Umbilical cord (tissue), 2 donors: ENCODE measurements at places on chromosomes 7 and 10.

- DNase-seq: no peak
Measured at GRCh38 chr10:131569851-131570715, 258.6 kb upstream of the TCERG1L start.

GRCh38 chr10:51014680-51015389 lies 59.5 kb upstream of the PRKG1 start:
- peak; percentile 59 for DNase-seq

DNA sequence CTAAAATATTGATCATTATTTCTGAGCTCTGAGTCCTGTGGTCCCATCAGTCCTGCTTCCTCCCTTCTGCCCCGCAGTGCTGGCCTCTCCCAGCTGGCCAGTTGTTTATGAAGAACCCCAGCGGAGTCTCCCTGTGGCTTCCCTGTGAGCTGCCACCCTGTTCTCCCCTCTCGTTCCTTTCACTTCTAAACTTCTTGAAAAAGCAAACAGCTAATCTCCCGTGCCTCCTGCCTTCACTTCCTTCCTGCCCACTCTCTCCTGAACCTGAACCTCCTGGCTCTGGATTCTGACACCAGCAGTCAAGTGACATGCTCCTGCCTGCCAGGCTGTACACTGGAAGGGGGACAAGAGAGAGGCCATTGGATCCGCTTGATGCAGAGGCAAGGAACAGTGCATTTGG lies 63.7 kb upstream of the ZPBP start:
- no peak for DNase-seq

DNA sequence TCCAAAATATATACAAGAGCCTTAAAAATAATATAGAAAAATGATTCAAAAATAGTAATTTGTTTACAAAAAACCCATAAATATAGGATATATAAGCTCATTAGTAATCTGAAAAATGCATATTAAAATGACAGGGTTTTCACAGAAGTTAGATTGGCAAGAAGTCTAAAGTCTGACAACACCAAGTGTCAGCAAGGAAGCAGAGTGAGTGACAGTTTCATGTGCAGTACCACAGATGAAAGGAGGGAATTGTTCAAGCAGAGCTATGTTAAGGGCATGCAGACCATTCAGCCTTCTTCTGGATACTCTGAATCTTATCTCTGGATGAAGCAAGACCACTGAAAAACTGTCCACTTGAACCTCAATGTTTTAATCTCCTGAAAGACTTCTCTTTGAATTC lies 55.9 kb downstream of the ZNF248 start:
- DNase-seq: no peak

GRCh38 chr10:5546891-5547680 lies 22.3 kb downstream of the CALML3 start:
- DNase-seq: no peak

GRCh38 chr10:50614444-50615137 lies 9.2 kb downstream of the SGMS1 start:
- DNase-seq: no peak

- DNase-seq: no peak
Measured at GRCh38 chr10:44891721-44892120, 19.4 kb upstream of the TMEM72 start.

DNA sequence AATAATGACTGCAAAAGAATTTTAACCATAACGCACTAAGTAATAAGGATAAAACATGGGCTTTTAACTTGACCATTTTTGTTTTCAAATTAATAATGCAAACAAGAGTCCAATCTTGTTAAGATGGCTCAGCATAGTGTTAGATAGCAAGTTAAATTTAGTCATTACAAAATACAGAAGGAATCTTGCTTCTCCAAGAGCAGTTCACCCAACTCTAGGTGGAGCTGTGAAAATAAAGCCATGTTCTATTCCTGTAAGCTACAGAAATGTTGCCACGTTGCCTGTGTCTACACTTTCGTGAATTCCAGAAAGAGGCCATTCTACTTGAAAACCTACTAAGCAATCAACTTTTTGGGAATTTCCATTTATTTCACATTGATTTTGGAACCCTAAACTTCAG lies 191.9 kb downstream of the SFMBT2 start:
- DNase-seq: peak; percentile 5

GRCh38 chr7:107816011-107816566 lies 13.1 kb upstream of the SLC26A3 start:
- DNase-seq: peak; percentile 52

- peak; percentile 33 for DNase-seq
Measured at GRCh38 chr10:122703483-122704448, 4.1 kb upstream of the C10orf120 start.

DNA sequence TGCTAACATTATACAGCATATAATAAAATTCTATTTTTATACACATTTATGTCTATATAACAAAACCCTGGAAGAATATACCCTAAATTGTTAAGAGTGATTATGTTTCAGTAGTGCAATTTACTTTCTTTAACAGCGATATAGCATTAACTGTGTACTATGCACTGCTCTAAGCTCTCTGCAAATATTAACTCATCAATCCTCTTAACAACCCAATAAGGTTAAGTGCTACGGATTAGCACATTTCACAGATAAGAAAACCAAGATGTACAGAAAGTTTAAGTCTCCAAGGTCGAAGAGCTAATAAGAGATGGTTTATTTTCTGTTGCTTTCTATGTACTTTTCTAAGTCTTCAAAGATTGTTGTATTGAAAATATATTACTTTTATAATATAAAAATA lies 95.8 kb downstream of the SEMA3C start:
- no peak for DNase-seq

GRCh38 chr10:33373263-33373662 lies 38.8 kb upstream of the NRP1 start:
- no peak for DNase-seq

- DNase-seq: no peak
Measured at GRCh38 chr10:108598831-108599230, 1324.5 kb downstream of the XPNPEP1 start.

DNA sequence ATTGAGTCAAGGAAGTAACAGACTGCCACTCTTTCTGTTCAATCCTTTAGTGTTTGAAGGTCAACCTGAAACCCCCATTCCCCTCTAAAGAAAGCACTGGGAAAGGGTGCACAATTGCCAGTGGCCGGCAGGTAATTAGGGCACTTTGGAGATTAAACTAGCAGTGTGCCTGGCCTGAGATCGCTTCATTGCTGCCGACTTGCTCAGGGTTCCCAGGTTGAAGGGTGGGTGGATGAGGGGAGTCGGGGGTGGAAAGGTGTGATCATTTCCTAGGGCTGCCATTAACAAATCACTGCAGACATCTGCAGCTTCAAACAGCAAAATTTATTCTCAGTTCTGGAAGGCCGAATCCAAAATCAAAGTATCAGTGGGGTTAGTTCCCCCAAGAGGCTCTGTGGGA lies 16.3 kb upstream of the BTBD16 start:
- DNase-seq: no peak

GRCh38 chr10:12633776-12634620 lies 284.7 kb downstream of the CAMK1D start:
- DNase-seq: no peak

- no peak for DNase-seq
Measured at GRCh38 chr7:1794888-1795542, 124.9 kb downstream of the ELFN1 start.

GRCh38 chr10:14507176-14507575 lies 176.5 kb upstream of the FRMD4A start:
- no peak for DNase-seq

- DNase-seq: no peak
Measured at GRCh38 chr7:155358066-155358947, 60.6 kb downstream of the INSIG1 start.

GRCh38 chr10:97608991-97609561 lies 19.6 kb downstream of the C10orf62 start:
- no peak for DNase-seq

DNA sequence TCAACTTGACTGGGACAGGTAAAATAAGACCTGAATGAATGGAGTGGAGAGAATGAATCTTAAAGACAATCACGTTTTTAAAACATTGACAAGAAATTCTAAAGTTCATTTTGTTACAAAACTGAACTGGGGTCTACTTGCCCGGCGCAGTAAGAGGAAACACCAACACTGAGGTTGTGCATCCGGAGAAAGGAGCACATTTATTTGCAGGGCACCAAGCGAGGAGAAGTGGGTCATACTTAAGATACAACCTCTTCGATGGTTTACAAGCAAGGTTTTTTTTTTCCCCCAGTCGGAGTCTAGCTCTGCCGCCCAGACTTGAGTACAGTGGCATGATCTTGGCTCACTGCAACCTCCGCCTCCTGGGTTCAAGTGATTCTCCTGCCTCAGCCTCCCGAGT lies 3.4 kb upstream of the REPIN1 start:
- no peak for DNase-seq

GRCh38 chr10:119178372-119179119 lies at the start of gene PRDX3:
Gene PRDX3, minus strand, starts transcription at chr10:119178812. Its CDS starts 22 bp downstream, at chr10:119178790.
- peak; percentile 96 for DNase-seq

GRCh38 chr7:139808427-139808826 lies 20.6 kb upstream of the TBXAS1 start:
- DNase-seq: no peak

DNA sequence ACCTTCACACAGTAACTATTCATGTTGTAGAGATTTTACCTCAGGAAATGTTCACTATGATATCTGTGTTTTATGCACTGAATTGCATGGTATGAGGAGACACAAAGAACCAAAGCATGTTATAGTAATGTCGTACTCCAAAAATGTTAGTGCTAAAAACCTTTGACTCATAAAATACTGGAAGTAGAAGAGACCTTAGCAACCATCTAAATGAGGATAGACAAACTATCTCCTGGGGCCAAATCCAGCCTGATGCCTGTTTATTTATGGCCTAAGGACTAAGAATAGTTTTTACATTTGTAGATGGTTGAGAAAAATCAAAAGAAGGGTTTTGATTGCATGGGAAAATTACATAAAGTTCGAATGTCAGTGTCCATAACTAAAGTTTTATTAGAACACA lies 535.1 kb downstream of the INHBA start:
- DNase-seq: no peak

- DNase-seq: no peak
Measured at GRCh38 chr10:105956550-105956949, 1208.0 kb downstream of the SORCS1 start.

GRCh38 chr7:104943502-104944343 lies 70.3 kb upstream of the KMT2E start:
- DNase-seq: peak; percentile 76

DNA sequence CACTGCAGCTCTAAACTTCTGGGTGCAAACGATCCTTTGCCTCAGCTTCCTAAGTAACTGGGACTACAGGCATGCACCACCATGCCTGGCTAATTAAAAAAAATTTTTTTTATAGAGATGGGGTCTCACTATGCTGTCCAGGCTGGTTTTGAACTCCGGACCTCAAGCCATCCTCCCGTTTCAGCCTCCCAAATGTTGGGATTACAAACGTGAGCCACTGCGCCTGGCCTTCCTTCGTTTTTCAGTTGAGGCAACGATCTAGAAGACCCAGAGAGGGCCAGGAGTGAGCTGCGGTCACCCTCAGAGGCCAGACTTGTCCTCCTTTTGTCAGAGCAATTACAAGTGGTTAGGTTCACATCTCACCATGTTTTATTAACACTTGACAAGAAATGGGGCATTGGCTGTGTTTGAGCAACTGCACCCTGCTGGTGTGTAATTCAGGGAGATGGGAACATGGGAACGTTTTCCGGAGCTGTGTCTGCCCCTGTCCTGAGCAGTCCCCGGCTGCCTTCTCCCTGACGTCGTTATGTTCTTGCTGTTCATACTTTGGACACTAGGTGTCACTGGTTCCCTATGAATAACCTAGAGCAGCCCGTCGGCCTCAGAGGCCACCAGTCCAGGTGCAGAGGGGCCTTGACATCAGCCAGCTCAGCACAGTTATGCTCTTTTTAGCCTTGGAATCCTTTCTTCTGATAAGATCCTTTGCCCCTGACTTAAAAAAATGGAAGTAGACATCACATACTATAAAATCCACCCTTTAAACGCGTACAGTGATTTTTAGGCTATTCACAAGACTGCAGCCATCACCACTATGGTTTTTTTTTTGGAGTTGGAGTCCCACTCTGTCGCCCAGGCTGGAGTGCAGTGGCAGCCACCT lies 375.0 kb downstream of the TYW1 start:
- peak; percentile 77 for DNase-seq

GRCh38 chr7:151311294-151311864 lies 30.2 kb upstream of the NUB1 start:
- no peak for DNase-seq

DNA sequence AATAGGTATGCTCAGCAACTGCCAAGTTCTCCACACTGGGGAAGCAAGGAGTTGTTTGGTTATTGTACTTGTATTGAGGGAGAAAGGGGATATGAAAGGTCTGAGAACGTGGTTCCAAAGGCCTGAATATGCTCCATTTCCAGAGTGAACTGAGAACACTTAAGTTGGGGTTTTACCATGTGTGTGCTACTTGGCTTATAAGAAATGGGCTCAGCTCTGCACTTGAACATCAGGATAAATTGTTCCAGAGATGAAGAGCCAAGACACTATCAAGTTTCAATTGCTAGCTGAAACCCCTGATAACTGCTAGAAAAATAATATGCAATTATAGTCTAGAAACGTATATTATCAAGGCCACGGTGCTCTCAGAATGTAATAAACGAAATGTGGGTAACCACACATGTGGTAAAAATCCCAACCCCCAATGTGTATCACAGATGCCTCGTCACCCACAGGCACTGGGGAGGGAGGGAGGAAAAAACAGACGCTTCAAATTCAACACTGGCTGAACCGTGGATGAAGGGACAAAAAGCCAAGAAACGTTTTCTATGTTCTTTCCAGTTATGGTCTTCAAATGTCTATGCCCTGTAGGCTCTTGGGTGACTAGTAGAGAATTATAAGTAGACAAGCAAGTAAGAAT lies 16.3 kb downstream of the ELMO1 start:
- no peak for DNase-seq

GRCh38 chr7:157077986-157078644 lies 60.6 kb upstream of the UBE3C start:
- peak; percentile 8 for DNase-seq

- DNase-seq: no peak
Measured at GRCh38 chr10:129695671-129696070, 228.6 kb downstream of the MGMT start.

DNA sequence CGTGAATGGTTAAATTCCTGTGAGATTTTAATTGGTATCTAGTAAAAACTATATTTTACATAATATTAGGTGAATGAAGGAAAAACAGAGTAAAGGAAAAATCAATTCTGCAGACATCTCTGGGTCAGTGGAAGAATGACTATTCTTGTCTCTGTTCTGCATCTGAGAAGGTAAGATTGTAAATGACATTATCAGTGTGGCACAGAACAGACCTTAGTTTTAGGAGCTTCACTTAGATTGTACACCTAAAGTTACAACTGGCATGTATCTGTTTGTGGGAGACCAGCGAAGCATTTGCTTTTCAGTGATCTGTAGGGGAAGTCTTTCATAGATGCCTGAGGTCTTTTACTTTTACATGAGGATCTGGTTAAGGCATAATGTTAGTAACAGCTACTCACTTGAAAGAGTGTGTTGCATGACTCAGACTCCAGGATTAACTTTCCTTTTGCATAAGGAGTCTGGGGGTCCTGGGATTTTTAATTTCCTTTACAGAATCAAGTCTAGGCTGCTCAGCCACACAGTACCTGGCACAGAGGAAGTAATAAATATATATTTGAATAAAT lies 56.2 kb downstream of the JMJD1C start:
- peak; percentile 49 for DNase-seq

DNA sequence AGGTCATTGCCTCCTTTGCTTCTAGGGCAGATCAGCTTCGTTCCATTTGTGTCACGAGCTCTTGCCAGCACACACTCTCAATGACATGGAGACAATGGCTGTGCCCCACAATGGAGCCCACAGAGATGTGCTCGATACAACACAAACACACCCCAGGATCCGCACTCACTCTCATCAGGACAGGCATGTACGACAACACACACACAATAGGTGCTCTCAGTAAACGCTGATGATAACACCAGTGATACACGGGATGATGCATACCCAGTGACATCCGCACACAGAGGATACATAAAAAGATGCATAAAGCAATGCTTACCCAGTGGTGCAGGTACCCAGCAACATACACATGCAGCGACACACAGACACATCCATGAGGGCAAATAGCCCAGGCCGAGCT lies 61.2 kb upstream of the LBX1 start:
- no peak for DNase-seq
